ENCODE measurements at places on chromosomes 6 and 20. TPM values are rescaled to one million over a fixed set of nuclear protein-coding genes. Genes with fewer than 3 reads are reported as not detected.
A peak's percentile ranks its signal among the peaks of the same experiment; 100 is the strongest.

Gene ADA
- total RNA-seq, result 54.6 TPM

GRCh38 chr6:25508051-25508450, 144.0 kb upstream of the SCGN start:
- no peaks in the 10 kb centered on the region for H3K27me3 ChIP-seq
- H3K4me1 ChIP-seq, result no peaks in the 10 kb centered on the region
- no peak for DNase-seq
- no peak overlapping the region for H3K4me3 ChIP-seq

DNA sequence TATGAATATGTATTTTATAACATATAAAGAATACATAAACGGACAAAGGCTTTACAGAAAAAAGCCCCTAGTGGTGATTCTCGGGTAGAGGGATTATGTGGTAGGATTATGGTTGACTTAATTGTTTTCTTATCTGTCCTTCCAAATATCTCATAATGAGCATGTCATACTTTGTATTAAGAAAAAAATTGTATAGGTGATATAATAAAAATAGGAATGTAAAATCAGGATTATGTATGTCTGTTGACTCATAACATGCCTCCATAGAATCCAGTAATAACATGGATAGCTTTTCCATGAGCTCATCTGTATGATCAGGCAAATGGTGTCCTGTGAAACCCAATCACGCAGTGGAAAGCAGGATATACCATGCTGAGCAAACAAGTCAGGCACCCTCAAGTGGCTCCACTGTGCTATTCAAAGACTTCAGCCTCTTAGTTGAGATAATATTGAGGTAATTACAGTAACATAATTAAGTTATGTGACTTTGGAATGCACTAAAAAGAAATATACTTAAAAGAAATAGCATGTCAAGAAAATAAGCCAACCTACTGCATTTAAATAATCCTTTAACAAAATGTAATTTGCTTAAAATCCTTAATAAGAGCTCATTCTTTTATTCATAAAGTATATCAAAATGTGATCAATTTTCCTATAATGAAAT, 39.6 kb upstream of the PRELID3B start:
- H3K27ac ChIP-seq, result no peak overlapping the region
- peaks cover 5% of the 10 kb centered on the region for H3K27me3 ChIP-seq
- H3K4me1 ChIP-seq, result peaks cover 11% of the 10 kb centered on the region
- no peak for DNase-seq

Gene KIAA0408
- 2.0 TPM for total RNA-seq

DNA sequence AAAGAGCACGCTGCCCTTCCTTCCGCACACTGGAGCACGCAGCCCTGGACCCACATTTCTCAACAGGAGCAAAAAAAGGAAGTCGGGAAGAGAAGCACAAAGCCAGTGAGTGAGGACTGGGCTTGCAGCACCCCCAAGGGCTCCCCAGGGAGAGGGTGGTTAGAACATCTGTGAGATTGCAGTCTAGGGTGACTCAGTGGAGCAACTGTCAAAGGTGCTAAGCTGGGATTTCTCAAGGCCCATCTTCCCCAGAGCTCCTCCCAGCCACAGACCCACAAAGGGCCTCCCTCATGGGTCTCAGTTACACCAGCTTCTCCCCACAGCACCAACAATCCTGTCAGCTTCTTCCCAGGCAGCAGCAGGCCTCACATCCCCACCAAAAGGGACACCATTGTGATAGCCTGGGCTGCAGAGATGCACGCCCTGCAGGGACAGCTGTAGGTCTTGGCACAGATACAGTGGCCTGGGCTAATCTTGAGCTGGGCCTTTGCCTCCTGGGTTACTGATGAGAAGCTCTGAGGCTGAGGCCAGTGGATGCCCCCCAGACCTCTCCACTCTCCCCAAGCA, 39.6 kb upstream of the CD93 start:
- H3K36me3 ChIP-seq, result no peaks in the 10 kb centered on the region
- H3K27ac ChIP-seq, result no peak overlapping the region
- H3K4me1 ChIP-seq, result no peaks in the 10 kb centered on the region
- H3K27me3 ChIP-seq, result peaks cover 3% of the 10 kb centered on the region
- H3K4me3 ChIP-seq, result no peak overlapping the region
- no peak for DNase-seq

GRCh38 chr6:28982476-28983266, 22.4 kb downstream of the ZNF311 start:
- peak overlapping the region; percentile 88 for H3K4me3 ChIP-seq
- H3K4me1 ChIP-seq, result peaks cover 46% of the 10 kb centered on the region
- peaks cover 4% of the 10 kb centered on the region for H3K36me3 ChIP-seq
- DNase-seq, result peak; percentile 31
- H3K27ac ChIP-seq, result no peak overlapping the region
- H3K27me3 ChIP-seq, result peaks cover 26% of the 10 kb centered on the region

GRCh38 chr6:169702840-169703246, 917 bp downstream of the C6orf120 start:
- no peaks in the 10 kb centered on the region for H3K27me3 ChIP-seq
- DNase-seq, result no peak
- peak overlapping the region; percentile 86 for H3K4me3 ChIP-seq
- H3K36me3 ChIP-seq, result peaks cover 26% of the 10 kb centered on the region
- H3K4me1 ChIP-seq, result peaks cover 40% of the 10 kb centered on the region
- peak overlapping the region; percentile 91 for H3K27ac ChIP-seq

Gene PRR18
- not detected for total RNA-seq

GRCh38 chr6:122651604-122652003, 41.4 kb downstream of the PKIB start:
- H3K27ac ChIP-seq, result no peak overlapping the region
- H3K4me3 ChIP-seq, result no peak overlapping the region
- H3K36me3 ChIP-seq, result no peaks in the 10 kb centered on the region

DNA sequence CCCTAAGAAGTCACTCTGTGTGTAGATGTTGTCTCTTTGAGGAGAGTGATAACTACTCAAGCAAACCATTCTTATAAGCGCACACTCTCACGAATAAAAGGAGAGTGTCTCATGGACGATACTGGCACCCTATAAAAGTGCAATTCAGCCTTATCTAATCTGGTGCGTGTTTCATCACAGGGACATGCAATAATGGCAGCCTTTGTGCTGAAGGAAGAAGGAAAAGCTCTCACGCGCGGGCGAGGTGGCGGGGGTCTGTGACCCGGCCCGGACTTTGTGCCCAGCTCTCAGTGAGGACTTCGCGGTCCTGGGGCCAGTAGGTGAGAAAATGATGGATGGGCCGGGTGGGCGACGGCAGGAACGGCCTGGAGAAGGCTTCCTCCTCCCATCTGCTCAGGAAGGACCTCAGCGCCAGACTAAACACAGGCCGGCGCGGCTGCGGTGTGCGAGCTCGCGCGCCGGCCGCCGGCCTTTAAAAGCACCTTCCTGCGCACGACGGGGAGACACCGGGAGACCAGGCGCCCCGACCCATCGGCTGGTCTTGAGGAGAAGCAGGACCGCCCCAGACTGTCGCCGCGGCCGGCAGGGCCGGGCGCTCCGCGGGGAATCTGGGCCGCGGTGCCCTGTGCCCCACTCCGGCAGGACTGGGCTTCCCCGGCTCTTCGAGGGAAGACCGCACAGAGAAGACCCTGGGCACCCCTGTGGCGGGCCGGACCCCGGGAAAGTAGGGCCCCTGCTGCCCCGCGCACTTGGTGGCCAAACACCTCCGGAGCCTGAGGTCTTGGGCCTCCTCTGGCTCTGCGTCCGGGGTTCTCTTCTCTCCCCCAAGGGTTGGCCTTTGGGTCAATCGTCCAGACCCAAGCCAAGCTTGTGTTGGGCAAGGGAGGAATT, 8.3 kb upstream of the FOXC1 start:
- H3K4me1 ChIP-seq, result peaks cover 13% of the 10 kb centered on the region
- no peak overlapping the region for H3K4me3 ChIP-seq
- DNase-seq, result no peak
- H3K27ac ChIP-seq, result no peak overlapping the region
- H3K27me3 ChIP-seq, result peaks cover 69% of the 10 kb centered on the region
- H3K36me3 ChIP-seq, result no peaks in the 10 kb centered on the region

Gene TUBB2A
- total RNA-seq, result 1.2 TPM

DNA sequence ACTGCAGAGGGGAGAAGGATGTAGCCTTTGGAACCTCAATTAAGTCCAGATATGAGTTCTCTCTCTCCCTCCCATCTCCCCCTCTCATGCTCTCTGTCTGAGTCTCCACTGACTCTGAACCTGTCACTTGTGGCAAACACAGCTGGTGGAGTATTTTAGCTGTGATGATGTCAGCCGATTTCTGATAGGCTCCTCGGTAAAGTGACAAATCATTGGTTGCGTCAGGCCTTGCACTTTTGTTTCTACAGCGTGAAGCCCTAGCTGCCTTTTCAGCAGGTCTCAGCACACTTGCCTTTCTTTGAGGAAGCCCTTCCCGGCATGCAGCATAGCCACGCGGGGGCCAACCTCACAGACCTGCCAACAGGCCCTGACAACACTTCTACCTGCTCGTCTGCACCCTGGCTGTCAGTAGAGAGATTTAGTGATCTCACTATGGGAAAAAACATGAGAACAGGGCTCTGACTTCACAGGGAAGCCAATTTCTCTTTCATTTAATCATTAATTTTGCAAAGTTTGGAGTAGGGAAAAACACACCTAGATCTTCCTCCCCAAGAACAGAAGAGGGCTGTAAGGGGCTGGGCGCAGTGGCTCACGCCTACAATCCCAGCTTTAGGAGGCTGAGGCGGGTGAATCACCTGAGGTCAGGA, 84.4 kb downstream of the GMPR start:
- H3K4me1 ChIP-seq, result peaks cover 71% of the 10 kb centered on the region
- peaks cover 6% of the 10 kb centered on the region for H3K36me3 ChIP-seq
- DNase-seq, result peak; percentile 94
- peak overlapping the region; percentile 94 for H3K27ac ChIP-seq
- H3K4me3 ChIP-seq, result peak overlapping the region; percentile 43

Gene TTI1
- 32.8 TPM for total RNA-seq

DNA sequence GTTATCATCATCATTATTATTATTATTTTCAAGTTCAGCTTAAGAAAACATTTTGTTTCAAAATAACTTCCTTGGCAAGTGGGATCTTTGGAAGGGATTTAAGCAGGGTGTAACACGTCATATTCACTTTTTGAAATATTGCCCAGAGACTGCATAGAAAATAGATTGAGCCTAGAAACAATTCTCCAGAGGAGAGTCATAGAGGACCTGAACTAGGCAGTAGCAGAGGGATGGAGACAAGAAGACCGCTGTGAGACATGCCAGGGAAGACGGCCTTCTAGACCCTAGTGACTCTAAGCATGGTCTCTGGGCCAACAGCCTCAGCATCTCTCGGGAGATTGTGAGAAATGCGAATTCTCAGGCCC, 55.5 kb downstream of the EDN1 start:
- H3K36me3 ChIP-seq, result no peaks in the 10 kb centered on the region
- no peaks in the 10 kb centered on the region for H3K4me1 ChIP-seq
- peaks cover 11% of the 10 kb centered on the region for H3K27me3 ChIP-seq
- no peak overlapping the region for H3K27ac ChIP-seq
- DNase-seq, result no peak

Gene LAMA2
- total RNA-seq, result 0.86 TPM

GRCh38 chr6:48084201-48084600, 26.8 kb downstream of the PTCHD4 start:
- no peak overlapping the region for H3K4me3 ChIP-seq
- no peaks in the 10 kb centered on the region for H3K36me3 ChIP-seq
- H3K27ac ChIP-seq, result no peak overlapping the region
- H3K27me3 ChIP-seq, result no peaks in the 10 kb centered on the region
- DNase-seq, result no peak

- DNase-seq, result peak; percentile 68
- no peak overlapping the region for H3K4me3 ChIP-seq
- no peaks in the 10 kb centered on the region for H3K36me3 ChIP-seq
Observed at GRCh38 chr6:134437376-134437775, 119.5 kb upstream of the SGK1 start.

GRCh38 chr6:21111093-21111725, 482.3 kb upstream of the SOX4 start:
- H3K27ac ChIP-seq, result no peak overlapping the region
- no peaks in the 10 kb centered on the region for H3K4me1 ChIP-seq
- H3K27me3 ChIP-seq, result no peaks in the 10 kb centered on the region
- H3K36me3 ChIP-seq, result peaks cover 10% of the 10 kb centered on the region

DNA sequence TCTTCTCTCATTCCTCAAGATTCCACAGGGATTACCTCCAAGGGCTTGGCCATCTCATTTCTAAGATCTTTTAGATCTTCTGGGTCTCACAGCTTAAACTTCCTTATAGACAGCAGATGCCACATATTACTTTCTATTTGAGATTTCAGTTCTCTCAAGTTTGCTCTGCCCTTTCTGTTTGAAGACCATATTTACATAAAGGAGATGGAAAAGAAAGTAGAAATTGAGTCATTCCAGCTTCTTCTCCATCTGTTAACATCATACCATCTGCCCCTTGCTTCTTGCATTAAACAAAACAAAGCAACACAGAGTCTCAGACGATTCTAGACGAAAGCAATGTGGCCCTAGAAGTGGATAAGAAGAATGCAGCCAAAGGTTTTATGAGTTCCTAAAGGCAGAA, 203.4 kb downstream of the TTLL2 start:
- H3K27me3 ChIP-seq, result peaks cover 30% of the 10 kb centered on the region
- H3K4me3 ChIP-seq, result no peak overlapping the region
- H3K4me1 ChIP-seq, result peaks cover 5% of the 10 kb centered on the region
- H3K36me3 ChIP-seq, result no peaks in the 10 kb centered on the region
- DNase-seq, result no peak

- no peaks in the 10 kb centered on the region for H3K4me1 ChIP-seq
- H3K4me3 ChIP-seq, result no peak overlapping the region
- no peak for DNase-seq
- H3K36me3 ChIP-seq, result no peaks in the 10 kb centered on the region
- no peak overlapping the region for H3K27ac ChIP-seq
Observed at GRCh38 chr6:166289207-166290060, 18.8 kb downstream of the PRR18 start.

GRCh38 chr20:540391-541201, 3.0 kb downstream of the CSNK2A1 start:
- no peak overlapping the region for H3K4me3 ChIP-seq
- peaks cover 78% of the 10 kb centered on the region for H3K4me1 ChIP-seq
- no peak for DNase-seq

Gene CRIP3
- total RNA-seq, result 2.9 TPM

DNA sequence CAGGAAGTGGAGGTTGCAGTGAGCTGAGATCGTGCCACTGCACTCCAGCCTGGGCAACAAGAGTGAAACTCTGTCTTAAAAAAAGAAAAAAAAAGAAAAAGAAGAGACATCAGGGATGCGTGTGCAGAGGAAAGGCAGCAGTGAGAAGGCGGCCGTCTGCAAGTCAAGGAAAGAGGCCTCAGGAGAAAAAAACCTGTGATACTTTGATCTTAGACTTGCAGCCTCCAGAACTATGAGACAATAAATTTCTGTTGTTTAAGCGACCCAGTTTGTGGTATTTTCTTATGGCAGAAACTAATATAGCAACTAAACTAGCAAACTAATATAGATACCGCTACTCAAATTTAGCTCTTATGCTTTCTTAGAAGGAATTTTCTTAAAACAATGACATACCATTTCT, 36.1 kb downstream of the FGD2 start:
- peaks cover 33% of the 10 kb centered on the region for H3K4me1 ChIP-seq
- no peak overlapping the region for H3K4me3 ChIP-seq
- no peak for DNase-seq

Gene TMEM244
- not detected for total RNA-seq

- H3K4me3 ChIP-seq, result peak within 1 kb of the TSS; percentile 67
- H3K4me1 ChIP-seq, result peaks cover 25% of the 10 kb centered on the region
- H3K27ac ChIP-seq, result peak within 1 kb of the TSS; percentile 14
- peak; percentile 52 for DNase-seq
- no peaks in the 10 kb centered on the region for H3K36me3 ChIP-seq
Observed at GRCh38 chr6:33073431-33073871, at the start of gene HLA-DPA1. HLA-DPA1 (minus strand) TSS chr6:33073649.

Gene BTNL2
- total RNA-seq, result not detected
